ENCODE measurements at places on chromosomes 5 and 9.

GRCh38 chr9:109771087-109771486 is 8.9 kb upstream of the PALM2AKAP2 start:
- peak; percentile 97 for DNase-seq

GRCh38 chr5:124771761-124772160 is 25.3 kb upstream of the ZNF608 start:
- DNase-seq: no peak

DNA sequence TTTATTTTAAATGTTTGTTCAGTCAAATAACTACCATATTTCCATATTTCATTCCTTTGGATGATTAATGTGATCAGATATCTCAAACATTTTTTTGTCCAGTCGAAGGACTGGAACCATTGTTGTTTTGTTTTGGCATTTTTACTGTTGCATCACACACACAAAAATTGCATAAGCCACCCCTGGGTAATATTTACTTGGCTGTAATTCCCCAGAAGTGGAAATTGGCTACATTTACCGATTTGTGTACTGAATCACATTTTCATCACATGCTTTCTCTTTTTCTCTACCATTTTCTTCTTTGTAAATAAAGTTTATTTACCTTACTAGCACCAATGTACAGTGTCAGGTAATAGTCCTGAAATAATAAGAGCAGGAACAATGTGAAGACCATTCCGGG is 1729.7 kb upstream of the WWC1 start:
- no peak for DNase-seq

DNA sequence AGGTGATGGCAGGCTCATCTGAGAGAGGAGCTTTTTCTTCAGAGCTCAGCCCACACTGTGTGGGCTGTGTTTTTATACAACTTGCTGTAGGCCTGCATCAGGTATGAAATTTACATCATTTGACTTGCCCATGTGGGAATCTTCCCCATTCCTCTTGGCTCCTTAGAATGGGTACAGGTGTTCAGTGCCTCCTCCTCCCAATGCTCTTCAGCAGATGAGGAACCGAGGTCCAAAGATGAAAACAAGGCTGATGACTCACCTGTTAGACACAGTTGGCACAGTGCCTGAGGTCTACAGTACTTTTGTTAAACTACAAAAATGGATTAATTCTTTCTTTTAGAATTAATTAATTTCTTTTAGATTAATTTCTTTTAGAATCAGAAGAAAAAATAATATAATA is 20.8 kb downstream of the PAPPA start:
- no peak for DNase-seq

DNA sequence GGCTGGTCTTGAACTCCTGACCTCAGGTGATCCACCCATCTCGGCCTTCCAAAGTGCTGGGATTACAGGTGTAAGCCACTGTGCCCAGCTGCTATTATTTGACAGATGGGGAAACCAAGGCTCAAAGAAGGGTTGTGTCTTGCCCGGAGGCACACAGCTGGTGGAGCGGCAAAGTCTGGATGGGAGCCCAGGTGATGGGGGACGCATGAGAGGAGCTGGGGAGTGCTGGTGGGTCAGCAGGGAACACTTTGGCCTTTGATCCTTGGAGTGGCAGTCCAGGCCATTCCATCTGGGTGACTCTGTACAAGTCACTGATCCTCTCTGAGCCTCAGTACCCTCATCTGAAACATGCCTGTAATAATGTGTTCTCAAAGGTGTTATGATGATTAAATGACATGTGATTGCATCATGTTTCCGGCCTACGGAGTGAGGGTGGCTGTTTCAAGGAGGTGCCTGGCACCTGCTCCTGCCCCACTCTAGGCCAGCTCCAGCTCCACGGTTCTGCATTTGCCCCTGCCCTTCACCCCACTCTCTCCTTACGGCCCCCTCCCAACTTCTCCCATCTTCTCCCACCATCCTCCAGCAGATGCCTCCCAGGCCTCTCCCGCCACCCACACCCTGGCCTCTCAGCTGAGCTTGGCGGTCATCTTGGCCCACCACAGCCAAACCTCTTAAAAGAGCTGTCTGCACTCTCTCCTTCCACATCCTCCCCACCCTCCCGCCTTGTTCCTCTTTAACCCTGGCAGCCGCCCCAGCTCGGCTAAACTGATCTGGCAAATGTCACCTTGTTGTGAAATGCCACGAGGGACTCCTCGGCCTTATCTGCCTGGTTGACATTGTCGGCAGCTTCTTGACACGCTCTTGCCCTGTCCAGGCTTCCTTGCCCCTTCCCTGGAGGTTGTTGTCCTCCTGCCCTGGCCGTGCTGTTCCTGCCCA is 5.5 kb upstream of the DBN1 start:
- DNase-seq: no peak

GRCh38 chr5:86465052-86465838 is 152.5 kb upstream of the COX7C start:
- no peak for DNase-seq

GRCh38 chr5:110752953-110753352 is 14.1 kb downstream of the SLC25A46 start:
- no peak for DNase-seq

GRCh38 chr5:31047007-31047406 is 146.5 kb upstream of the CDH6 start:
- DNase-seq: no peak

- no peak for DNase-seq
Observed at GRCh38 chr5:173228639-173229381, 6.2 kb downstream of the NKX2-5 start.

- DNase-seq: no peak
Observed at GRCh38 chr5:139266236-139266635, 27.3 kb upstream of the MATR3 start.

GRCh38 chr5:136159457-136159856 is 26.8 kb downstream of the SMAD5 start:
- peak; percentile 33 for DNase-seq

DNA sequence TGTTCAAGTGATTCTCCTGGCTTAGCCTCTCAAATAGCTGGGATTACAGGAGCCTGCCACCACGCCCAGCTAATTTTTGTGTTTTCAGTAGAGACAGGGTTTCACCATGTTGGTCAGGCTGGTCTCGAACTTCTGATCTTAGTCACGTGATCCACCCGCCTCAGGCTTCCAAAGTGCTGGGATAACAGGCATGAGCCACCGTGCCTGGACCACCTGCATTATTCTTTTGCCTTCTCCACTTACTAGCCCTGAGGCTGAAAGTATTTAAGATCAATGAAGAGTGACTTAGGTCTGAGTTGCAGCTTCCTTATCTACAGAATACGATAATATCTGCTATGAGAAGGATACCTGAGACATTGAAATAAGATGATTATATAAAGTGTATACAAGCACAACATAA is 123.9 kb downstream of the LMNB1 start:
- no peak for DNase-seq

- no peak for DNase-seq
Observed at GRCh38 chr5:127941646-127942045, 141.9 kb upstream of the SLC12A2 start.

GRCh38 chr9:128192601-128193371 is 1.4 kb upstream of the CIZ1 start:
- DNase-seq: peak; percentile 64

- peak; percentile 20 for DNase-seq
Observed at GRCh38 chr5:81639556-81639955, 111.3 kb downstream of the SSBP2 start.

GRCh38 chr5:31987985-31988710 is 186.0 kb downstream of the GOLPH3 start:
- peak; percentile 93 for DNase-seq

- no peak for DNase-seq
Observed at GRCh38 chr9:131708226-131709002, 31.5 kb downstream of the RAPGEF1 start.

- DNase-seq: no peak
Observed at GRCh38 chr5:38651806-38652205, 95.4 kb upstream of the LIFR start.

DNA sequence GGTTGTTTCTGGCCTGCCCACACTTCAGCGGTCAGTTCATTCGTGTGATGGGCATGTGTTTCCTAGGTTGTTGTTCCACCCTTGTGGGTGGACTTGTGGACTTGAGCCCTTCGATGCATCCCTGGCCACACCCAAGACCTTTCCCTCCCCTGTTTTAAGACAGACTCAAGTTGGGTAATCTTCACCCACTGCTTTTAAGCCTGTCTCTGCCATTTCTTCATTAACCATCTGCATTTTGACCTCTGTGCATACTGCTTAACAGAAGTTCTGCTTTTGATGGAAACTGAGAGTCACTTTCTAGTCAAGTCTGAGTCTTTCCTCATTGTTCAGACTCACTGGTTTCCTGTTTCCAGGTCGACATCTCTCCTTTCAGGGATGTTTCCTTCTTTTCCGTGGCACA is 233.7 kb downstream of the ARHGEF28 start:
- DNase-seq: no peak

DNA sequence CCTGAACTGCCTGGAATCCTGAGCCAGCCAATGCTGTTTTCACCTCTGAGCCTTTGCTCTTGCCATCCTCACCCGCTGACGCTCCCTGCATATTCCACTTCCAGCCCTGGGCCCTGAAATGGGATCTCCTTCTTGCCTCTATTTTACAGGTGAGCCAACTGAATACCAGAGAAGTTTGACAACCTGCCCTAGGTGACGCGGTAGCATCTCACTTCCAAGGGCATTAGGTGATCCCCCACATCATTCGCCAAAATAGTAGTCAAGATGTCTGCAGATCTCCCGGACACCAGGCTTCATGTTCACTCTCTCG is 43.5 kb downstream of the FOXI1 start:
- DNase-seq: no peak

- DNase-seq: peak; percentile 17
Observed at GRCh38 chr5:126680191-126680817, 79.6 kb downstream of the PHAX start.

GRCh38 chr5:10534561-10535530 is 29.0 kb upstream of the ANKRD33B start:
- DNase-seq: no peak

DNA sequence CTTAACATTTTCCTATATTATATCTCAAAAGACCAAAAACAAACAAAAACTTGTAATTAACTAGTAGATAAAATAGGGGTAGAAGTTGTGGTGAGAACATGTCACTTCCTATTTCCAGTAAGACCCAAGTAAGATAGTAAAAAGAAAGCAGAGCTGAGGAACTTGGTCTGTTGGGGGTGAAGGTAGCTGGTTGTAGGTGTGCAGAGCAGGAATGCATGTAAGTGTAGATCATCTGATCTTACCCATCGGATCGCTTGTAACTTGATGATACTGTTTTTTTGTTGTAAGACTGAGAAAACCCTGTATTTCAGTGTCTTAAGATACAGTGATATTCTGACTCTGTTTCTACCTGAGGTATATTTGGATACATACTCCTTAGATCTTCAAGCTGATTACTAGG is 5.7 kb downstream of the SRP19 start:
- no peak for DNase-seq

DNA sequence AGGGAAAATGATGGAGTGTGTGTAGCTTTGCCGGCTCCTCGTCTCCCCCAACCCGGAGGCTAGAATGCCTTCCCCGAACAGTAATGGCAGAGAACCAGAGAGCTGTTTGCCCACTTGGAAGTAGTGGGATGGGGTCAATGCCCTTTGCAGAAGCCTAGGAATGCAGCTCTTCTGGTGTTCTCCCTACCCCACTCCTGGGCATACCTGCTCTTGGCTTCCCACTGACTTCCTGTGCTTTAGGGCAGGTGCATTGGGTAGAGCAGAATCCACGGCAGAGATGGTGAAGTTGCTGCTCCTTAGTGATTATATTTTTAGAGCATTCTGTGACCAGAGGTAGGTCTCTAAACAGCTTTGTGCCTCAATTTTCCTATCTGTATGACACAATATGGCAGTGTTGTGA is 134.6 kb downstream of the BOD1 start:
- DNase-seq: no peak

DNA sequence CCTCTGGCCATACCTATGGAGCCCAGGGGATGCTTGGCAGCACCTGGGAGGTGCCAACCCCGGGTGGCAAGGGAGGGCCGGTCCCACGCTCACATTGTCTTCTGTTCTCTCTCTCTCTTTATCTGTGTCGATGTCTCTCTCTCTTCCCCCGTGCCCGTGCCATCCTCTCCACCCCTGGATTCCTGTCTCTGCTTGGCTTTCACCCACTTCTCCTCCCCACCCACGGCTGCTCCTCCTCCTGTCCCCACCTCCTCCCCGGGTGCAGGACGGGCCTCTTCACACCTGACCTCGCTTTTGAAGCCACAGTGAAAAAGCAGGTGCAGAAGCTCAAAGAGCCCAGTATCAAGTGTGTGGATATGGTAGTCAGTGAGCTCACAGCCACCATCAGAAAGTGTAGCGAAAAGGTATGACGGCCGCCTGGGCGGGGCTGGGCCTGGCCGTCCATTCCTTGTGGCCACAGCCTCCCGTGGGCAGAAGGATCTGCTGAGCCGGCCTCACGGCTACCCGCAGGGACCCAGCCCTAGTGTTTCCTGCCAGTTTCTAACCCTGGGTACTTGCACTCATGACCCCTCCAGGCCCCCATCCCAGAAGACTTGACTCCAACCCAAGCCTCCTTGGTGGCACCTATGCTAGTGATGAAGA is 22.7 kb downstream of the DNM1 start:
- DNase-seq: no peak

DNA sequence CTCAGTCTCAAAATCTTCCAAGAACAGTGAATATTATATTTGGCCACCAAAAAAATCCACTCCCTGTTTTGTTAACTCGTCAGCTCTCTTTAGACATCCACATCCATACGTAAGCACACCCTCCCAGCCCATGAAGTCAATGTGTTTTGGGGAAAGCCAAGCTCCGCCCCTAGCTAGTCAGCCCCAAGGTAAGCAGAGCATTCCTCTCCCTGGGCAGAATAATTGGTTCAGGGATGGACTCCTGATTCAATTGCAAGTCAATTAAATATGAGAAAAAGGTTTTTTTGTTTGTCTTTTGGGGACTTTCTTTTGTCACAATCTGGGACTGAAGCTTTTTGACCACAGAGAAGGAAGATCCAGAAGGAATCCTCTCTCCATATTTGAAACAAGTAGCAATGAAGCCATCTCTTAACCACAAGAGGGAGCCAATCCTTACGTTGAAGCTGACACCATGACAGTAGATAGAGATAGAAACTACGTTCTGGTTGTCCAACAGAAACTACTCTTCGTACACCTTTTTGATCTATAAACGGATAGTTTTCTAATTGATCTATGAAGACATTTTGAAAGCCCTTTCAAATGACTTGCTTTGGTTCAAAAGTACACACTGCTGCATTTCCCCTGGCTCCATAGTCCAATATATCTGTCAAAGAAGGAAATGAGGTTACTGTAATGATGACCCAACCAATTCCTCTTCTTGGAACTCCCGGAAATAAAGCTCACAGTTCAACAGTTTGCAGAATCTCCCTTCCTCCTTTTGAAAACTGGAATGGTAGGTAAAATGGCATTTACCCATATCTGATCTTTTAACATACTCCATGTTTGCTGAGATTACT is 166.4 kb downstream of the TLE1 start:
- DNase-seq: no peak
